ENCODE measurements at places on chromosomes 6 and 20. TPM values are rescaled to one million over a fixed set of nuclear protein-coding genes. Genes with fewer than 3 reads are reported as not detected.

DNA sequence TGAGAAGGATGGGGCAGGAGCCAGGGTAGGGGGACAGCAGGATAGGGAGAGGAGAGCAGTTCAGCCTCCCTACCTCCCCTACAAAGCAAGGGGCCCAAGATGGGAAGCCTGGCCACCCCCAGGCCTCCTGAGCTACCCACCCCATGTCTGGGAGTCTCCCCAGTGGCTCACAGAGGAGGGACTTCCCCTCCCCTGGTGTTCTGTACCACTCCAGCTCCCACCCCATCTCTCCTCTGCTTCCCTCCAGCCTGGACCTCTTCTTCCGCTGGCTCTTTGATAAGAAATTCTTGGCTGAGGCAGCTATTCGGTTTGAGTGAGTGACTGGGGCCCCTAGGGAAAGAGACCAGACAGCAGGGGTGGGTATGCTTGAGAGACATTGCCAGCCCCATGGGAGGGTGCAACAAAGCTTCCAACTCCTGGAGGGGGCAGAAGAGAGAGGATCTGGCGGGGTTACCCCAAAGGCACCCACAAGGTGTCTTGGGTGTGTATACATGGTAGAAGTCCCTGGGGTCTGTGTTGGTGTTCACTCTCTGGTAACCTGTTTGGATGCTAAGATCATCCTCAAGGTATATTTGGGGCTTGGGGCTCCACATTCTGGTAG lies 8.2 kb upstream of the CAPN11 start:
- peaks cover 15% of the 10 kb centered on the region for H3K36me3 ChIP-seq
- no peaks in the 10 kb centered on the region for H3K4me1 ChIP-seq
- H3K4me3 ChIP-seq: no peak overlapping the region
- peaks cover 8% of the 10 kb centered on the region for H3K27me3 ChIP-seq
- DNase-seq: no peak
- H3K27ac ChIP-seq: no peak overlapping the region

DNA sequence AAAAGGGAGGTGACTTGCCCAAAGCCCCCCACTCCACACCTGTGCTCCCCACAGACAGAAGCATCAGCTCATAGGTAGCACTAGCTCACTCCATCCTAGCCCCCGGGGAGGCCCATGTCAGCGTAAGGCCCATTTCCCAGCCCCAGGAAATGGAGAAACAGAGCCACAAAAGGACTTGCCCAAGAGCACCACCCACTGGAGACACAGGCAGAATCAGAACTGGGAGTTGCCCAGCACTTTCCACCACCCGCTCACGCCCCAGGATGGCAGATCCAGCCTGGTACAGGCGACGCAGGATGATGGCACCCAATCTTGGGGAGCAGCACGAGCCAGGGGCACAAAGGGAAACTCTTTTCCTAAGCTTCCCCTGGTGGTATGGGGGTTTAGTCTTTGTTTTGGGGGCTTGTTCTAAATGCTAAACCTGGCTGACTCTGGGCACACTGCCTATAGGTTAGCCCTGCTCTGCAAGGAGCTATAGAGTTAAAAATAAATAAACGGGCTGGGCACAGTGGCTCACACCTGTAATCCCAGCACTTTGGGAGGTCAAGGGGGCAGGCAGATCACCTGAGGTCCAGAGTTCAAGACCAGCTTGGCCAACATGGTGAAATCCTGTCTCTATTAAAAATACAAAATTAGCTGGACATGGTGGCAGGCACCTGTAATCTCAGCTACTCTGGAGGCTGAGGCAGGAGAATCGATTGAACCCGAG lies 11.8 kb downstream of the C20orf203 start:
- DNase-seq: no peak
- H3K4me1 ChIP-seq: no peaks in the 10 kb centered on the region
- H3K36me3 ChIP-seq: peaks cover 6% of the 10 kb centered on the region
- no peak overlapping the region for H3K27ac ChIP-seq

DNA sequence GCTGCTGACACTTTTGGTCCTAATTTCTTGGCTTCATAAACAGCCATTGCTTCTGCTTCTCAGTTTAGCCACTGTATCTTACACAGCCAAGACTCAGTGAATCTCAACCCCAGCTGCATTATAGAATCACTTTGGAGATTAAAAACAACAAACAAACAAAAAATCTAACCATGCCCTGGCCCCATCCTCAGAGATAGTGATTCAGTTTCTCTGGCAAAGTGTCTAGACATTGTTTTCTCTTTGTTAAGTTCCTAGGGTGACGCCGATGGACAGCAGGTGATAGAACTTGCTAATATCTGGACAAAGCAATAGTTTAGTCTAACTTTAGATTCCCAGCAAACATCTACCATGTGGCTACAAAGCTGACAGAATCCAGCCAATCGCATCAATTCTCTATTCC lies 2.9 kb downstream of the ADGRF5 start:
- DNase-seq: no peak
- no peaks in the 10 kb centered on the region for H3K36me3 ChIP-seq
- no peak overlapping the region for H3K27ac ChIP-seq
- no peak overlapping the region for H3K4me3 ChIP-seq
- no peaks in the 10 kb centered on the region for H3K4me1 ChIP-seq

DNA sequence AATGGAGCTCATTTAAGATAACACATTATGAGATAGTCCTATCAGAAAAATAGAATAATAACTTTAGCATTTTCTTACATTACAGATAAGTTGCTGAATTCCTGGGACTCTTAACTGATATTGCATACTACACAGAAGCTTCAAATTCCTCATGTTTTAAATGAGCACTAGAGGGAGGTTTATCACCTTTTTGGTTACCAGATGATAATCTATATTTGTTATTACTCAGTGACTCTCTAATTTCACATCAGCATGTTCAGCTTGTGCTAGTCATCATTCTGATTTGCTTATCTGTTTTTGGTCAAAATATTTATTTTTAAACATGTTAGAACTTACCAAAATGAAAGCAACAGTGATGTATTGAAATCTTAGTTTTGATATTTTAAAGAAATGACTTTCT lies 20.5 kb upstream of the GJA10 start:
- DNase-seq: no peak
- no peak overlapping the region for H3K4me3 ChIP-seq
- H3K27ac ChIP-seq: no peak overlapping the region
- H3K4me1 ChIP-seq: no peaks in the 10 kb centered on the region

GRCh38 chr6:155171747-155172449 lies 91.9 kb upstream of the CLDN20 start:
- no peaks in the 10 kb centered on the region for H3K27me3 ChIP-seq
- H3K4me1 ChIP-seq: peaks cover 56% of the 10 kb centered on the region
- peak overlapping the region; percentile 68 for H3K4me3 ChIP-seq
- H3K27ac ChIP-seq: peak overlapping the region; percentile 87
- peaks cover 4% of the 10 kb centered on the region for H3K36me3 ChIP-seq

GRCh38 chr20:5787796-5788165 lies 37.6 kb downstream of the SHLD1 start:
- DNase-seq: no peak
- H3K27ac ChIP-seq: no peak overlapping the region
- no peak overlapping the region for H3K4me3 ChIP-seq
- no peaks in the 10 kb centered on the region for H3K36me3 ChIP-seq
- peaks cover 2% of the 10 kb centered on the region for H3K27me3 ChIP-seq

GRCh38 chr6:148239215-148239614 lies 103.4 kb upstream of the SASH1 start:
- DNase-seq: no peak
- H3K4me1 ChIP-seq: peaks cover 34% of the 10 kb centered on the region
- H3K27ac ChIP-seq: no peak overlapping the region
- H3K36me3 ChIP-seq: no peaks in the 10 kb centered on the region

- H3K4me3 ChIP-seq: no peak overlapping the region
- no peaks in the 10 kb centered on the region for H3K36me3 ChIP-seq
- DNase-seq: no peak
- no peak overlapping the region for H3K27ac ChIP-seq
- no peaks in the 10 kb centered on the region for H3K4me1 ChIP-seq
These were observed 580.1 kb upstream of the BTBD3 start for GRCh38 chr20:11337361-11338130.

Gene CST3
- 296 TPM for total RNA-seq

Gene ULBP1
- total RNA-seq: 9.7 TPM

Gene SSTR4
- total RNA-seq: not detected

Gene VTA1
- 84.4 TPM for total RNA-seq

Gene RFX6
- not detected for total RNA-seq

Gene AIF1
- total RNA-seq: not detected

Gene EPHA7
- not detected for total RNA-seq
